ENCODE measurements at places on chromosomes 5 and 9.

DNA sequence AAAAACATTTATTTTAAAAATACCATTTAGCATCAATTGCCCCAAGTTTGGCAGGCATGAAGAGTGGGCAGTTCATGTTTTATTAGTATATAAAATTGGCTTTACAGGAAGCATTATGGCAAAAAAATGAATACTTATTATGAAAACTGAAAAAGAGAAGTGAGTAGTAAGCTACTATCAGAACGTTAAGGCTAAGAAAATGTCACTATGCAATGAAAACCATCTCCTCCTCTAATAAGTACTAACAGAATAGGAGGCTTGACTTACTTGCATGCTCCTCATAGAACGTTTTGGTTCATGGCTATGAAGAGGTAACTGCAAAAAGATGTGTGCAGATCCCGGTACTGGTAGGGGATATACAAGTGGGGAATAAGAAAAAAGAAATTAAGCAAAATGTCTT is 23.6 kb downstream of the TICAM2 start:
- no peak for DNase-seq

DNA sequence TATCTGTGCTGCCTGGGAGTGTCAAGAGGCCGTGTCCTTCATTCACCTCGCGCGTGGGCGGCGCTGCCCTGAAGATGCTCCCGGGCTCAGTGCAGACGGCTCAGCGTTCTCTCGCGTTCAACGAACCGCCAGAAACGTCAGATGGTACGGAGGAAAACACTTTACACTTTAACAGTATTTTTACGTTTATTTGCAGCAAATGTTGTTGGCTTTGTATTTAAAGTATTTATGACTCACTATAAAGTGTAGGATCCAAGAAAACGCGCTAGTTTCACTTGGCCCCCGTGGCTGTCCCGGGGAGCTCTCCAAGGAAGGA is 544 bp upstream of the ERCC6L2 start:
- DNase-seq: no peak

GRCh38 chr9:129141066-129142041 is 30.1 kb downstream of the PTPA start:
- no peak for DNase-seq

DNA sequence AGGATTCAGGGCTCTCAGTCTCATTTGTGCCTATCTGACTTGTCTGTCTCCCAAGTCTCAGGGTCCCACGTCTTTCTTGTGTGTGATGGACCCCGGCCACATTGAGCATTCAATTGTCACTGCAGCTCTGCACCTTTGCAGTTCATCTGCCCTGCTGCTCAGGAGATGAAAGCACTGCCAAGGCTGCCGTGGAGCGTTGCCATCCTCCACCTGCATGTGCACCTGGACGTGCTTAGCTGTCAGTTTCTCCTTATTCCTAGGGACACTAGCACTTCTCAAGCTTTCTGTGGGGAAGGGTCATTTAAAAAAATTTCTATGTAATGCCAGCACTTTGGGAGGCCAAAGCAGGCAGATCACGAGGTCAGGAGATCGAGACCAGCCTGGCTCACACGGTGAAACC is 22.8 kb upstream of the GFPT2 start:
- no peak for DNase-seq

- DNase-seq: no peak
These were observed 49.6 kb downstream of the ANKRD55 start for GRCh38 chr5:56183506-56183905.

DNA sequence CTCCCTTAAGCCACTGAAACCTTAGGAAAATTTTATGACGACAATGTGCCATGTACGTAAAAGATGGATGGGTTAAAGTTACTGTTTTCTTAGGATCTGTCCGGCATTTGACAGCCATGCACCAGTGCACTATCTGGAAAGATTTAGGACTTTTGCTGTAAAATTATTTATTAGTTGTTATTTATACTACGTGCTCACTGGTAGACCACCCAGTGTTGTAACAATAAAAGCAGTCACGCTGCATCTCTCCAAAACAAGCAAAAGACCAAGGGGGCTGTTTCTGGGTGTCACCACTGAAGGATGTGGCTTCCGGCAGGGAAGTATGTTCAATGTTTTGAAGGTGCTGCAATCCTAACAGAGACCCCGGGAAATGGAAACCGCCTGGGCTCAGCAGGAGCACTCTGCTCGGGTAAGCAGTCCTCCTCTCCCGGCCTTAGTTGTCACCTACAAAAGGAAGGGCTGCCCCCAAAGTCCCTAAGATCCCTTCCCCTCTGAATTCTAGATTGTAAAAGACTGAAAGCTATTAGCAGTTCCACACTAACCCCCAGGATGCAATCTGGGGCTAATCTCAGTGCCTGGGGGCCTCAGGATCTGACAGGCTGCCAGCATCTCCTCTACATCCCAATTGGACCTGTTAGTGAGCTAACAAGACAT is 38.6 kb downstream of the SAXO1 start:
- DNase-seq: no peak

GRCh38 chr5:115070737-115071136 is 99.0 kb downstream of the TRIM36 start:
- no peak for DNase-seq

DNA sequence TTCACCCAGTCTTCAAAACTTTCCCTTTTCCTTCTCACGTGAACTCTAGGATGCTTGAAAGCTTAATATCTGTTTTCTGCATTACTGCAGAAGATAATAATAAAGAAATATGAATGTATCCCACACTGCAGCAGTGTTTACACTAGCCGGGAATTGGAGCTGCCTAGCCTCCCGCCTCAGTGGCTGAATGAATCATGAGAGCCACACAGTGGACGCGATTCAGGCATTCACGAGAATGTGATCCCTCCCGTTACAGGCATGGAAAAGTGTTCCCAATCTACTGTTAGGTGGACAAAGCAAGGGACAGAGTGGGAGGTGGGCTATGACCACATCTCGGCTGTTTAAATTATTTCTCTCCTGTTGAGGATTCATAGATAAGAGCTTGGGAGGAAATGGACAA is 69.4 kb upstream of the CTSL start:
- no peak for DNase-seq

DNA sequence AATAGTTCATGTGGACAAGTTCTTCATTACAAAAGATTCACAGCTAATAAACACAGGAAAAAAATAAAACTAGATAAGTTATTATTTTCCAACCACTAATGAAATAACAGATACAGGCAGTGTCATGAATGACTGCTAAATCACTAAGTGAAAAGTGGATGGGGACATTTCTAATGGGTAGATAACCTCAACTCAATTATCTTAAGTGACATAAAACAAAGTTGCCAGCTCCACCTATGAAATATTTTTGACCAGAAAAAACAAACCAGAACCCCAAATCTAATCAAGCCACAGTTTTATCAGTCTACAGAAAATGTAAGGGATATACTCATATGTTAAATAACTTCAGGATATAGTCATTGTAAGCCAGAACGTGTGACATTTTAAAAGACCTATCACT is 74.4 kb downstream of the AGTPBP1 start:
- DNase-seq: no peak

DNA sequence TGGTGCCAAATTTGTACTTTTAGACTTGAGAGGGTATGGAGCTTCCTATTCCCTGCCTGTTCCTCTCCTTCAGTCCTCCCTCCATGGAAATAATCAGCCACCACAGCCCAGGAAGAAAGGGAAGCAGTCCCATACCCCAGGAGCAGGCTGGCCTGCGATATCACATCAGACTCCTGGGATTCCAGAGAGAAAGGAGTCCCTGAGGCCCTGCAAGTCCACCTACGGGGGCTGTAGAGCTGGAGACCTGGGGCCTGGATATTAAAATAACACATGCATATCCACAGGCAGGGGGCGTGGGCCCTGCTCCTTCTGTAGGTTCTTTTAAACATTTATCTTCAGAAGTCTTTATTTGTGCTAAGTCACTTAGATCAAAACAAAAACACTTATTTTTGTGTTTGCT is 117.2 kb downstream of the TMEM174 start:
- no peak for DNase-seq

GRCh38 chr9:111356481-111357244 is 26.6 kb upstream of the OR2K2 start:
- no peak for DNase-seq

DNA sequence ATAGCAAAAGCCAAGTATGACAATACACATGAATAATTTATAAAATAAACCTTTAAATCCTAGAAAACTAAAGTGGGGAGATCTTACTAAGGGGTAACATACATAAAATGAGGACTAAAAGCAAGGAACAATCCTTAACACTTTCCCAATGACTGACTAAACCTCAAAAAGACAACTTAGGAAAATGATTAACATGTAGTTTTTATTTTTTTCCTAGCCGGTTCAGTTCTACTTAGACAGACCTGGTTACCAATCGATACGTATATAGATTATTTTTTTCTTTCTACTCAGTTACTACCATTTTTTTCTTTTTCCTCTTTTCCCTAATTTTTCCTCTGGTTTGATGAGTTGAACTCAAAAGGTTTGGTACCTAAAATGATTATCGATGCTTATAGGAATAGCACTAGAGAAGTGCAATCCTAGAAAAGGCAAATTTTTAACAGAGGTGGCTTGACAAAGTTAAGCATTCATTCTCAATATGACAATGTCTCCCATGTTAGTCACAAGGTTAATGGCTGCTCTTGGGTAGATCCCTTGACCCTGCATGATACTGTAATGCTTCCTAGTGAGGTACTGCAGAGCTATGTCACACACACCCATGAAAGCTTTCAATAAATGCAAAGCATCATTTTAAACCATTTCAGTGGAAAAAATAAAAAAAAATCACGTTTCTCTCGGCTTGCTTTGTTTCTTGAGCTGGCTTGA is 41.5 kb downstream of the FBXO4 start:
- DNase-seq: no peak

- no peak for DNase-seq
These were observed 272.1 kb upstream of the DAB2 start for GRCh38 chr5:39696672-39697398.

GRCh38 chr9:129225815-129226214 is 47.8 kb upstream of the IER5L start:
- no peak for DNase-seq

- DNase-seq: no peak
These were observed 574.7 kb upstream of the MEF2C start for GRCh38 chr5:89457411-89458331.

GRCh38 chr9:15936306-15936921 is 383.6 kb downstream of the CCDC171 start:
- DNase-seq: no peak

DNA sequence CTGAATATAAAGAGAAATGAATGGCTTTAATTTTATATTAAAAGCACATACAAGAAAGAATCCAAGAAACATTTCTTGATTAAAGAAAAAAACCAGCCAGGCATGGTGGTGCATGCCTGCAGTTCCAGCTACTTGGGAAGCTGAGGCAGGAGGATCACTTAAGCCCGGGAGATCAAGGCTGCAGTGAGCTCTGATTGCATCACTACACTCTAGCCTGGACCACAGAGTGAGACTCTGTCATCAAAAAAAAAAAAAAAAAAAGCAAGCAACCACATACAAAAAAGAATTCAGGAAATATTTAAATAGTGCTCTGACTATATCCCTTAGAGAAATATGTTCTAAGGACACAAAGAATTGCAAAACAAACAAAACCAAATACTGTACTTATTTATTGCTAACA is 2.5 kb upstream of the PLAC8L1 start:
- no peak for DNase-seq

- no peak for DNase-seq
These were observed 1.2 kb downstream of the IRX1 start for GRCh38 chr5:3596857-3597166.

DNA sequence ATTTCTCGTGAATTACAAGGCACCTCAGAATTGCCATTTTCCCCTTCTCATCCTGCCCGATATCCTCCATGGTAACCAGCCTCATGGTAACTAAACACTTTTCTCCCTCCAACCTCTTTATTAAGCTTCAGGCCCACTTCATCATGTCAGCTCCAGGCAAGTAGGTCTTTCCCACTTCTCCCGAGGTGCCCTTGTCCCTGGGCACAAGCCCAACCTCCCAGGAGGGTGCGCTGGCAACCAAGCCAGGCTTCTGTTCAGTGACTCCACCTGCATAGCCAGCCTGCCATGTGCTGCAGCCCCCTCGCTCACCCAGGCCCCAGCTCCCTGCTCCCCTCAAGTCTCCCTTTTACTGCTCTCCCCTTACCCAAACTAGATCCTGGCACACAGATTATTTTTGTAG is 47.4 kb upstream of the AFAP1L1 start:
- no peak for DNase-seq

- no peak for DNase-seq
These were observed 615.5 kb downstream of the RAB3C start for GRCh38 chr5:59198365-59198764.

- no peak for DNase-seq
These were observed 14.7 kb downstream of the ENC1 start for GRCh38 chr5:74625742-74626241.

GRCh38 chr5:125696762-125697161 is 726.4 kb upstream of the GRAMD2B start:
- DNase-seq: no peak

DNA sequence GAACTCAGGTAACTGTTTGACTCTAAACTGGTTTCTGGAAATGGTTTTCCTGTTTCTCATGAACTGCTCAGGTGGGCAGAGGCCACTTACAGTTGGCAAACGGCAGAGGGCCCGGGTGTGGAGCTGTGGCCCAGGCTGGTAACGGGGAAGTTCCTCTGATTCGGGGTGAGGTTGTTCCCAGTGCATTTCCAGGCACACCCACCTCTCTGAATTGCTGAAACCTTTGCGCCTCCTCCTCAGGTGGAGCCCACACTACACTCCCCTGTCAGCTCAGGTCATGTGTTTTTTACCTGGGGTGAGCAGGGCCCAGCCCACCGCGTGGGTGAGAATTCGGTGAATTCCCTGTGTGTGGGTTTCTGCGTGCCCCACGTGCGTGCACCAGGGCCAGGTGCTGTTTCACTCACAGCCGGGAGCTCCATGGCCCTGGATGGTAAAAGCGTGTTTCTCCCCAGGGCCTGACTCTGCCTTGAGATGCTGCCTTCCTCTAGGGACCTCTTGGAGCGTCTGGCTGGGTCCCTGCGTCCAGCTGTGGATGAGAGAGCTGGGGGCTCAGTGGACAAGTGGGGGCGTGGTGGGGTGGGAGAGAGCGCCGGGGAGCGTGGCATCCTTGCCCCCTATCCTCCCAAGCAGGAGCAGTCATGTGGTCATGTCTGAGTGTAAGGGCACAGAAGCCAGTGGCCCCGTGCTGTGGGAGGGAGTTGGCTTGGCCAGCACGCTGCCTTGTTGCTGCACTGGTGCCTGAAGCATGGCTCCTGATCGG is 33.5 kb upstream of the LPCAT1 start:
- DNase-seq: no peak
